ENCODE measurements at places on chromosomes 2 and 18.

- no peak for DNase-seq
Measured at GRCh38 chr18:56936457-56936856, 210.4 kb upstream of the BOD1L2 start.

DNA sequence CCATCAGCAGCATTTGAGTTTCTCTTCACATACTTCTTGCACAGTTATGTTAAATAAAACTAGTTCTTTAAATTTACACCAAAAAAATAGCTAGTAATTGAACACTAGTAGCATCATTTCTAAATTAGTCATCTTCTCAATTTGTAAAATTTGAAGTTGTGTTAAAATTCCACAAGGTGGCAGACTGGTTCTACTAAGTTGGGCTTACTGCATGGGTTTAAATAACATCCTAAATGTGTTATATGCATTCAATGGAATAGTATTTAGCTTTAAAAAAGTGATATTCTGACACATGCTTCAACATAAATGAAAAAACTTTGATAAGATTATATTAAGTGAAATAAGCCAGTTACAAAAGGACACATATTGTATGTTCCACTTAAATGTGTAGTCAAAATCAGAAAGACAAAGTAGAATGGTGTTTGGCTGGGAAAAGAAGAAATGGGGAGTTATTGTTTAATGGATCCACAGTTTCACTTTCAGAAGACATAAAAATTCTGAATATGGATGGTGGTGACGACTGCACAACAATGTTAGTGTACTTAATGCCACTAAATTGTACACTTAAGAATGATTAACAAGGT is 28.7 kb upstream of the RPRD1A start:
- peak; percentile 54 for DNase-seq

DNA sequence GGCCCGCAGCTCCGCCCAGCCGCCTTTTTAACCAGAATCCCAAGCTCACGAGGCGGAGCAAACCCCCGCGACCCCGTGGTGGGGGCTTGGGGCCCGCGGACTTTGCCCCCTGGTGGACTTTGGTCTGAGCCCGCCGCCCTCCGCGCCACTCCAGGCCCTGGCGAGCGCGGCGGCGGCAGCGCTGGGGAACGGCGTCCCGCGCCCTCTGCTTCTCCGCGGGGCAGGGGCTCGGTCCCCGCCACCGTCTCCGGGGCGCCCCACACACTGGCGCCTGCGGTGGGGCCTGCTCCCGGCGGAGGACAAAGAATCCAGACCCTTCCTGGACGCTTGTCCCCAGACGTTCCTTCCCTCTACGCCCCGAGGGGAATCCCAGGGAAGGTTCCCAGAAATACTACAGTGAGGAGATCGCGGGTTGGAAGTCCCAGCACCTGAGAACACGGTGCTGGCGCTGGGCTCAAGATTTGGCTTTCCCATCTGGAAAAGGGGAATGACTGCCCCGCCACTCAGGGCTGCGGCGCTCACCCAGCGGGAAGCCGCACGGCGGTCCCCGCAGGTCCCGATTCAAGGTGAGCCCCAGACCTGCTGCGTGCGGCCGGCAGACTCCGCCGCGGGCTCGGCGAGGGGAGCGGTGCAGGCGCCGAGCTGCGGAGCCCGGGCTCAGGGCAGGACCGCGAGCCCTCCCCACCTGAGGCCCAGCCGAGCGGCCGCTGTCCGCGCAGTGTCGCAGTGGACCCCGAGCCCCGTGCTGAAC is at the start of gene HAAO:
TSS of gene HAAO (minus strand) at position 1 of the 751 bp plus-strand sequence. CDS start 47 bp downstream, outside the sequence.
- DNase-seq: peak; percentile 32

DNA sequence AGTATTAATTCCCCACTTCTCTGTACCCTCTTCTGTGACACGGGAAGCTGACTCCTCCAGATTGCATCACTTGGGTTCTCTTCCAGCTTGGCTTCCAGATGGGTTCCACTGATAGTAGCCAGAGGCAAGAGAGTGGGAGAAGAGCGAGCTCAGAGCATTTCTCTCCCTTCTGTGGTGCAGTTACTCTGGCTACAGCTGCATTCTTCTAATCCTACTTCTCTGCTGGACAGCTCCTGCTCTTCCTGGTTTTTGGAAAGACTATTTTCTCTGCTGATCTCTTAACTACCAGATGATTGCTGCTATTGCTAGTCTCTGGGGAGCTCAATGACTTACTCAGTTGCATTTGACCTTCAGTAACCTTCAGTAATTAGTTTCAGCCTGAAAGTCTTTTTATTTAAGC is 187.5 kb upstream of the MAP2 start:
- no peak for DNase-seq

DNA sequence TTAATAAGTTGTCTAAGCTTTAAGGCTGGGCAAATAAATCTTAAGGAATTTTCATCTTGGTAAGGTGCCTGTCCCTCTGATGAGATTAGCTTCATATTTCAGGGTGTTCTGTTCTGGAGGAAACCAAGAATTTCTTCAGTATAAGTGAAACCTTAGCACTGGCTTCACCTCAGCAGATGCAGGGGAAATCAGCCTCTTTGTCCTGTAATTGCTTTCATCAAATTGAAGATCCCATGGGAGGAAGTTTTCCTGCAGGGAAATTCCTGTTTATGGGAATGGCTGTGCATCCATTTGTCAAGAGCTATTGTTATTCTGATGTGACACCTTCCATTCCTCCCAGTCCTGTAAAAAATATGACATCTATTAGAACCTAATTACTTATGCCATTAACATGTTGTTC is 174.5 kb downstream of the PTPRM start:
- DNase-seq: no peak

GRCh38 chr2:29688429-29688828 is 233.0 kb downstream of the ALK start:
- DNase-seq: no peak

- no peak for DNase-seq
Measured at GRCh38 chr2:72562451-72563153, 263.2 kb downstream of the EXOC6B start.

All from CD14-positive monocyte (primary cell).